RPMI8226 (cell line): ENCODE measurements at places on chromosomes 1 and 21.

DNA sequence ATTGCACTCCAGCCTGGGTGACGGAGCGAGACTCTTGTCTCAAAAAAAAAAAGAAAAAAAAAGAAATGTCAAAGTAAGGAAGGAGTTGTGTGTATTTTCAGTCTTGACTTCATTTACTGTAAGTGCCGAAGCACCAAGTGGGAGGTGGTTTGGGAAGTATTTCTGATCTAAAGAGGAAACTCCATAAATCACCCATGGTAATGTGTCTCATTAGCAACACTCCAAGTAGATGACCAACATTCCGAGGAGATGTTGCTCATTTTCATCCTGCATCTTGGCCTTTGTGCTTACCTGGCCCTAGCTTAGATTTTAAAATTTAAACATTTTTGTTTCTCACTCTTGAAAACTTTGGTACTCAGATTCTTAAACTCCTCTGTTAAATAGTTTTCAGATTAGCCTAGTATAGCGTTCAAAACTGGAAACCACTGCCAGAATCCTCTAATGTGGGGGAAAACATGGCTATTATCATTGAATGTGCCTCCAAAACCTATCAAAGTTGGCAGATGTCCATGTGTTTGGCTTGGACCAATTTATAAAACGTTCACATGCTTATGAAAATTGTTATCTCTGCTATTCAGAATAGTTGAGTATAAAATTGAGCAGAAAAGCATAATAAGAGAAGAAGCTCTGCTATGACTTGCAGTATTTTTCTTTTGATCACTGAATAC lies 110.4 kb downstream of the NFIA start:
- no peak for DNase-seq

DNA sequence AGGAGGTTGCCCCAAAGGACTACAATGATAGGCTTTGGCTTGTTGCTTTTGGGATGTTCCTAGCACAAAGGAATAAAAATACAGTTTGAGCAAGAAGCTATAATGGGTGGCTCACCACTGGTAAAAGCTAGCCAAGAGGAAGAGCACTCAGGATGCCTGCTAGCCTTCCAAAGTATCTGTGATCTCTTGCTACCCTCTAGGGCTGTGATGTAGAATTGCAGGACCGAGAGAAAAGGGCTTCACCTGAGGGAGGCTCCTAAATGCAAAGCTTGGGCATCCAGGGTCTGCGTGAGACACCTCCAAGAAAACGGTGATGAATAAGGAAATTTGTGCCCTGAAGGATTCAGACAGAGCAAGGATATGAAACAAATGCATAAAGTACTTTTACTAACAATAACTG lies 17.7 kb downstream of the IVL start:
- peak; percentile 27 for DNase-seq

GRCh38 chr1:31748365-31748764 lies 15.8 kb downstream of the ADGRB2 start:
- no peak for DNase-seq

DNA sequence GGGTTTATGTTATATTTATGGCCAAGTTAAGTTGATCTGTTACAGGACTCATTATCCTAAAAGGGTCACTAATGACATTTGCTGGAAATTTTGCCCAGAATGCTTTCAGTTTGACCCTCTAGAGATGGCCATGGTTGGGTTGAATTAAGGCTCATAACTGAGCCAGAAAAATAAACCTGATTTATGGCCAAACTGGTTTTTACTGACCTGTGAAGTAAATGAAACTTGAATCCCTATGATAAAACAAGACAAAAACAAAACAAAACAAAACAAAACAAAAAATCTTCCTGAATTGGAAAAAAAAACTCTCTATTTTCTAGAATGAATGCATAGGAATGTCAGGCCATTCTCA lies 72.5 kb upstream of the CLDN14 start:
- no peak for DNase-seq

- no peak for DNase-seq
Observed at GRCh38 chr1:99957818-99958217, 12.0 kb upstream of the SLC35A3 start.

DNA sequence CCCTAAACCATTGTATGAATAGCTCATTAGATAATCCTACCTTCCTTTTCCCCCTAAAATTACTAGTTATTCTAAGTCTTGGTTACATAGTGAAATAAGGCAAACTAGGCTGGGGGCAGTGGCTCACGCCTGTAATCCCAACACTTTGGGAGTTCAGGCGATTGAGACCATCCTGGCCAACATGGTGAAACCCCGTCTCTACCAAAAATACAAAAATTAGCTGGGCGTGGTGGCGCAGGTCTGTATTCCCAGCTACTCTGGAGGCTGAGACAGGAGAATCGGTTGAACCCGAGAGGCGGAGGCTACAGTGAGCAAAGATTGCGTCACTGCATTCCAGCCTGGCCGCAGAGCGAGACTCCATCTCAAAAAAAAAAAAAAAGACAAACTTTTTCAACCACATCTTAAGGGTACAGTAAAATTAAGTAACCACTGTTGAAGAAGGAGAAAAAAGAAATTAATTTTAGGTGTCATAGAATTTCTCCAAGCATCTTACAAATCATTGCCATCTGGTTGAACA lies 108.5 kb downstream of the DENND1B start:
- no peak for DNase-seq

DNA sequence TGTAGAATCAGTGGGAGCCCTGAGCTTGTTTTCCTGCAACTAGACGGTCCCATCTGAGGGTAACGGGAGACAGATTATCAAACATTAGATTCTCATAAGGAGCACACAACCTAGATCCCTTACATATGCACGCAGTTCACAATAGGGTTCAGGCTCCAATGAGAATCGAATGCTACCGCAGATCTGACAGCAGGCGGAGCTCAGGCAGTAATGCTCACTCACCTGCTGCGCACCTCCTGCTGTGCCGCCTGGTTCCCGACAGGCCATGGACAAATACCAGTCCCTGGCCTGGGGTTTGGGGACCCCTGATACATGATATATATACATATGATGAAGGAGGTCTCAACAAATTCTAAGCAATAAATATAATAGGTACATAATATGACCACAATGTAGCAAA lies 19.7 kb upstream of the SMIM12 start:
- no peak for DNase-seq

- no peak for DNase-seq
Observed at GRCh38 chr1:51294566-51295184, 35.7 kb downstream of the TTC39A start.

- DNase-seq, result no peak
Observed at GRCh38 chr1:99806882-99807281, 40.4 kb upstream of the FRRS1 start.

DNA sequence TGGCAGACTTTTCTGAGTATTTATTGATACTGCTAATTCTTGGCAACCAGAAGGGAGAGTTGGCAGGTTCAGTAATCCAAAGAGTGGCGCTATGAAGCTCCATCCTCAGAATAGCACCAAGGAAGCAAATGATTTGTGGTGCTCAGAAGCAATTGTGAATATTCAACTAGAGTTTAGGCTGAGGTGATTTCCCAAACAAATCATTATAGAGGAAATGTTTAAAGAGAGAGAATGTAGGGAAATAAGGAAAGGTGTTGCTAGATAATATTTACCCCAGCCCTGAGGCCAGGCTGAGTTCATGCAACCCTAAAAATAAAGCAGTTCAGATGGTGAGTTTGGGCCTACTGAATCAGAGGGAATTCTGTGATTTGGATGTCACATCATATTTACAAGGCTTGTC lies 363.4 kb upstream of the PLXNA2 start:
- no peak for DNase-seq

GRCh38 chr1:43238991-43239469 lies 30.8 kb upstream of the TMEM125 start:
- no peak for DNase-seq

- peak; percentile 31 for DNase-seq
Observed at GRCh38 chr1:34904236-34905097, 25.0 kb downstream of the DLGAP3 start.

DNA sequence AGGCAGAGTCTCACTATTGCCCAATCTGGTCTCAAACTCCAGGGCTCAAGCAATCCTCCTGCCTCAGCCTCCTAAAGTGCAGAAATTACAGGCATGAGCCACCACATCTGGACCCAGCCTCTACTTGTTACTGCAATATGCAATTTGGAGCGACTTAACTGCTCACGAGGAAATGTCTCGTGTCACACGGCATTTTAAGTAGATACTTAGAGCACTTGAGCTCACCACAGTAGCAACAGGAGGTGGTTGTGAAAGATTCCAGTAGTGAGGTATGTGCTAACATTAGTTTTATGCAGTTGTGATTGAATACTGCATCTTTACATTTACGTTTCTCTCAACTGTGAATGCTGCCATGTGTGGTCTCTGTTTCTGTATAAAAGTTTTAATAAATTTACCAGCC lies 5.8 kb upstream of the NDUFV3 start:
- DNase-seq, result no peak

DNA sequence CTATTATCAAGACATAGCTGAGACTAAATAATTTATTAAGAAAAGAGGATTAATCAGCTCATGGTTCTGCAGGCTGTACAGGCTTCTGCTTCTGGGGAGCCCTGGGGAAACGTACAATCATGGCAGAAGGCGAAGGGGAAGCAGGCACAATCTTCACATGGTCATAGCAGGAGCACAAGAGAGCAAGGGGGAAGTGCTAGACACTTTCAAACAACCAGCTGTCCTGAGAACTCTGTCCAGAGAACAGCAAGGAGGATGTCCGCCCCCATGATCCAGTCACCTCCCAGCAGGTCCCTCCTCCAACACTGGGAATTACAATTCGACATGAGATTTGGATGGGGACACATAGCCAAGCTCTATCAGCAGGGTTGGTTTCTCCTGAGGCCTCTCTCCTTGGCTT lies 10.3 kb upstream of the SLC45A1 start:
- DNase-seq, result no peak

DNA sequence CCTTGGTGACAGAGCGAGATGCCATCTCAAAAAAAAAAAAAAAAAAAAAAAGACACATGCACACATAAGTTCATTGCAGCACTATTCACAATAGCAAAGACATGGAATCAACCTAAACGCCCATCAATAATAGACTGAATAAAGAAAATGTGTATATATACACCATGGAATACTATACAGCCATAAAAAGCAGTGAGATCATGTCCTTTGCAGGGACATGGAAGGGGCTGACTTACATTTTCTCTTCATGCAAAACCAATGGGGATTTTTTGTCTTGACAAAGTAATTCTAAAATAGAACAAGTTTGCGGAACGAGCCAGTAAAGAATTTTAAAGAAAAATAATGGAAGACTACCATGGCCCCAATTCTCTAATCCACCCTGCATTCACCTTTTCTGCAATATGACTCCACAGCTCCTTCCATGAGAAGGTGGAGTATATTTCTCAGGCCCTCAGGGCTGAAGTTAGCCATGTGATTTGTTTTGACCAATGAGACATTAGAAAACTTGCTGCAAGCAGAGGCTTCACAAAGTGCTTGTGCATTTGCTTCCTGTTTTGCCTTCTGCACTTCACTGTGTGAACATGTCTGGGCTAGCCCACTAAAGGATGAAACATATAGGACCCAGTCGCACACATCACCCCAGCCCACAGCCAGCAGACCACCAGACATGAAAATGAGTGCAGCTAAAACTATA lies 78.8 kb upstream of the NR5A2 start:
- DNase-seq, result peak; percentile 33

GRCh38 chr1:183470147-183470960 lies 1.9 kb upstream of the SMG7 start:
- DNase-seq, result peak; percentile 96

DNA sequence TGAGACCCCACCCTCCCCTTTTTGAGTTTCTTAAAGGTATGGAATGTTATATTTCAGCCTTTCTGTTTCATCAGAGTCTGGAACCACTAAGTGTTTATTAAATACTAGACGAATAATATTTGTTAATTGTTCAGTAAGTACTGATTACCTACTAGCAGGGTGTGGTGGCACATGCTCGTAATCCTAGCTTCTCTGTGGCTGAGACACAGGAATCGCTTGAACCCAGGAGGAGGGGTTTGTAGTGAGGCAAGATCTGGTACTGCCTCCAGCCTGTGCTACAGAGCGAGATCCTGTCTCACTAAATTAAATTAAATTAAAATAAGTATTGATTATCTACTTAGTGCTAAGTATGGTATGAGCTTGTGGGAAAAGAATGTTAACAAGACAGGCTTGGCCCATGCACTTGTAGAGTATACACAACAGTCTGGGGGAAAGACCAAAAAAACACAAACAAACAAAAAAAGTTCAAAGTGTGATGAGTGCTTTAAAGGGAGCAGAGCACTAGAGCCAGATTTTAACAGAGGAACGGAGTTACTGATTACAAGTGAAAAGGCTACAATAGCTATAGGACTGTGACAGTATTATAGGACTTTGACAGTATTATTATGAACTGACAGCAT lies 2.4 kb downstream of the CEPT1 start:
- no peak for DNase-seq

- DNase-seq, result no peak
Observed at GRCh38 chr1:54371038-54371941, 34.9 kb downstream of the SSBP3 start.

- DNase-seq, result no peak
Observed at GRCh38 chr1:110777228-110777627, 95.7 kb upstream of the CD53 start.

DNA sequence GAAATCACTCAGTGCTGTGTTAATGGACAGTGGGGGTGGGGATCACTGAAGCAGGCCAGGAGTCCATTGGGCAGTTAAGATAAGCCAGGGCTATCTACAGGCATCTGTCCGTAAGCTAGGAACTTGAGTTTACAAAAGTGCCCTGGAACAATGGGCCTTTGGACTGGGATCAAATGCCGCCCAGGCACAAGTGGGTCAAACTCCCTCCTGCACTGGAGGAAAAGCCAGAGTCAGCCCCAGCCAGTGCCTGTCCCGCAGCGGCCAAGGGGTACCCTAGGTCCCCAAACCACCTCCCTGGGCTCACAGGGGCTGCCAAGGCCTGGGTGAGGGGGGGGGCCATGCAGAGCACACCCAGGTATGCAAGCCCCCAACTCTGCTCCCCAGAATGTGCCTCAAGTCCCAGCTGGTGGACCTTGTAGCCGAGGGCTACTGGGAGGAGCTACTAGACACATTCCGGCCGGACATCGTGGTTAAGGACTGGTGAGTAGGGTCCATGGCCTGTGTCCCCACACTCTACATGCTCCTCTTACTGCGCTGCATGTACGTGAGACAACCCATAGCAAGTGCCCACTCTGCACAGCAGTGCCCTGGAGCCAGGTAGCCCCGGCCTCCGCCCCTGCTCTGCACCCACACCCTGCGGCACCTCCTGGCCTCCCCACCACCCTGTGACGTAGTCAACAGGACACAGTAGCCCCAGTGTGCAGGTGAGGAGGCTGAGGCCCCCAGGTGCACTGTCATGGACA lies 7.7 kb downstream of the FBXO6 start:
- DNase-seq, result no peak

GRCh38 chr1:227437495-227438008 lies 119.3 kb upstream of the CDC42BPA start:
- no peak for DNase-seq

- DNase-seq, result no peak
Observed at GRCh38 chr1:236657398-236657797, 28.9 kb upstream of the ACTN2 start.
